NCI-H524 treated with DMSO at 0.1 percent for 48 hours (cell line): ENCODE measurements at places on chromosomes 5 and 9.

DNA sequence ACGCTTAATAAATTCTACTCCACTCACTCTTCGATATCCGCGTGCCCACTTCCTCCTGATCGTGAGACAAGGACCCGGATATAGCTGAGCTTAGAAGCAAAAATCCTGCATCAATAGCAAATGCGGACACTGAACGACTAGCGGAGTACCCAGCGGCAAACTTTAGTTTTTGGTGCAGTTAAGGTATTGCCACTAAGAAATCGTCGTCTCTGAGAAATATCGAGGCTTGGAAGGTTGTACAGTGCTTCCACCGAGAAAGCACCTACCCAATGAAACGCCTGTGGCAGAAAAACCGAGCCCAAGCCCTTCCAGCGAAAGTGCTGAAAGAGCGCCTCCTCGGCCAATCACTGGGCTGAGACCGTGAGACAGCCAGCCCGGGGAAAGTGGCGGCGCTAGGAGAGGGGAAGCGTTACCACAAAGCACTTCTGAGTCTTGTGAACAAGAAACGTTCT is 32.2 kb downstream of the ANXA2R start:
- DNase-seq: peak; percentile 74

DNA sequence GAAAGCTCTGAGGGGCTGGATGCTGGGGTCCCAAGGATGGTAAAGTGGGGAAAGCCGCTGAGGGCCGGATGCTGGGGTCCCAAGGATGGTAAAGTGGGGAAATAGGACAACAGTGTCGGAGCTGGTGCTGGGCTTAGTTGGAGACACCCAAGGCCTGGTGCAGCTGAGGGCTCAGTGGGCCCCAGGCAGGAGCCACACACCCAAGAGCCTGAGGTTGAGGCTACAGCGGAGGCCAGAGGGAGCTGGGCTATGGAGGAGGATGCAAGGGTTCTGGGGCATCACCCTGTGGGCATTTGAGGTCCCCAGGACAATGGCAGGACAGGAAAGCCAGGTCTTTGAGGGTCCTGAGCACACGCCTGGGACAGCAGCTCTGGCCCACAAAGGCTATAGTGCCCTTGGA is 19.1 kb upstream of the SLC9A3 start:
- no peak for DNase-seq

GRCh38 chr5:167708449-167708848 is 583.0 kb upstream of the WWC1 start:
- no peak for DNase-seq

DNA sequence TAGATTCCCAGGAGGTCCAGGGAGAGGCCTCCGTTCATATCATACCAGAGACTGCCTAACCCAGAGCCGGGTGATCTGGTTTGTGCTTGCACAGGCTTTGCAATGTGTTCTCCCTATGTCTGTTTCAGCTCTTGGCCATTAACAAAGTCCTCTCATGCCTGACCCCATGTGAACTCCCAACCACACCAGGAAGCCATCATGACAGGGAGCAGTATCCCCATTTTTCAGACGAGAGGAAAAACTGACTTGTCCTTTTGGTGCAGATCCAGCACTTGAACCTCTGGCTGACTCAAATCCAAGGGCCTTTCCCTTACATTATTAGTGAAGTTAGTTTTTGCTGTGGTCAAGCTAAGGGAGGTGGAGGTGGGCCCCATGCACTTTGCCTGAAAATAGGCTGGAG is 58.4 kb downstream of the TEX10 start:
- DNase-seq: no peak

DNA sequence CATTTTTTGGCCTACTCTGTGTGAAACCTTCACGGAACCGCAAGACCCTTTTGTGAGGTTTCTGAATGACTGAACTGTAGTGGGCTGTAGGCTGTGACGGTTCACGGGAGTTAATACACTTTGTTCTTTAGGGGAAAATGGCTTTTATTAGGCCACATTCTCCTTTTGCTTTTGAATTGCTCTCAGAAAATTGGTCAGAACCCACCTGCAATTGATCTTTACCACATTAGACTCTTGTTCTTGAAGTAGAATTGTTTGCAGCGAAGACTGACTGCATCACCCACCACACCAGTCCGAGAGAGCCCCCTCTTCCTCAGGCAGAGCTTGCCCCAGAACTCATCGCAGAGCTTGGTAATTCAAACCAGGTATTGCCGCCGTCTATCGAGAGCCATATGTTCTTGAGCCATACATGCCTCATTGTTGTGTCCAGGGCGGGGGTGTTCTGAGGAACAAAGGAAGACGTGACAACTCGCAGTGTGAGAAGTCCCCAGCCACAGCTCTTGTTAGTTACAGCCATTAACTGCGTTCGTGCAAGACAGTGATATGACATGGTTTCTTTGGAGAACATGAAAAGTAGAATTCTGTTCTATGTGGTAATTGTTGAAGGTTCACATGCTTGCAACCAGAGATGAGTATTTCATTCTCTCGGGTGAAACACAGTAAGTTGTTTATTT is 166.4 kb upstream of the OTULINL start:
- DNase-seq: no peak

DNA sequence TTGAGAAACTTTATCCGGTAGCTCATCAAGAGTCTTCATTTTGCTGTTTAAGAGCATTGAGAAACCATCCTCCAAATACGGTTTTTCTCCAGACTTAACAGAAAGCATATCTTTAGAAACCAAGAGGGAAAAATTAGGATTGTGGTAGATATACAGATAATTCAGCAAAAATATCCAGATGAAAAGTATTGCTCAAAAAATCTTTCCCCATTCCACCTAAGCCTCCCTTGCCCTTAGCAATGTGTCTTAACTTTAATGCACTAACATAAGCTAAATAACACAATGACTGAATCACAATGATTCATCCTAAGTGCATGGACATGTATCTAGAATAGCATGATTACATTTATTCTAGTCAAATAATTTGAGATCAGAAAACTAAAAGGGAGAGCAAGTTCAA is 130.3 kb upstream of the TARS1 start:
- no peak for DNase-seq

- peak; percentile 22 for DNase-seq
Observed at GRCh38 chr5:173984218-173984617, 4.8 kb upstream of the C5orf47 start.

DNA sequence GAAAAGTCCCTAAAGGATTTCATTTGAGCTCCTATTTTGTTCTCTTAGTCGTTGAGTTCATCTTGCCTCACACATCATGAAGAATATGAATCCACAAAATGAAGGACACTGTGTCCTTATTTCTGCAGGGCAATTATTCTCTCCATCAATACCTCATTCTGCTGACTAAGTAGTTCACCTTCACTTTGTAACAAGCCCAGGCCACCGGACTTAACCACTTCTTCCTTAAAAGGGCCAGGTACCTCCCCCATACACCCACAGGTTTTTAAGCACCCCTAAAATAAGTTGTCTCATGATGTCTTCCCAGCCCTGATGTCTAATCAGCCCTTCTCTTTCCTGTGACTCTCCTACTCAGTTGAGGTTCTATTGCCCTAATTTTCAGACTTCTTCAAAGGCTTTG is 67.1 kb upstream of the PLPP6 start:
- DNase-seq: no peak
